ENCODE measurements at places on chromosomes 2 and 18. TPM values are rescaled to one million over a fixed set of nuclear protein-coding genes. Genes with fewer than 3 reads are reported as not detected.

TMEFF2 gene
- 0.19 TPM for total RNA-seq

NEUROD1 gene
- total RNA-seq, result not detected

OR6B2 gene
- not detected for total RNA-seq

MDH1 gene
- 1,328 TPM for total RNA-seq

KIF1A gene
- total RNA-seq, result 0.65 TPM

IL37 gene
- not detected for total RNA-seq

SERPINB11 gene
- not detected for total RNA-seq

ASTL gene
- not detected for total RNA-seq

SAG gene
- total RNA-seq, result not detected

POTEC gene
- not detected for total RNA-seq

SMAD7 gene
- 14.0 TPM for total RNA-seq

MC4R gene
- total RNA-seq, result not detected

KCTD1 gene
- total RNA-seq, result 16.1 TPM

REL gene
- 4.4 TPM for total RNA-seq

FARP2 gene
- total RNA-seq, result 14.0 TPM

CHRND gene
- not detected for total RNA-seq

IL36G gene
- total RNA-seq, result not detected

NIF3L1 gene
- total RNA-seq, result 15.3 TPM

METTL8 gene
- total RNA-seq, result 9.5 TPM

LRRTM1 gene
- 0.30 TPM for total RNA-seq

CRYBA2 gene
- not detected for total RNA-seq

GULP1 gene
- total RNA-seq, result 4.6 TPM

PROKR1 gene
- not detected for total RNA-seq

RIT2 gene
- total RNA-seq, result not detected

CD28 gene
- 0.75 TPM for total RNA-seq

WNT10A gene
- total RNA-seq, result not detected

SP140 gene
- 0.56 TPM for total RNA-seq

TBC1D8 gene
- 51.4 TPM for total RNA-seq

ITGA6 gene
- 44.4 TPM for total RNA-seq

GREB1 gene
- 9.0 TPM for total RNA-seq

SP5 gene
- 0.46 TPM for total RNA-seq

OTOF gene
- total RNA-seq, result not detected

FAM237A gene
- not detected for total RNA-seq

CCDC74B gene
- total RNA-seq, result 0.38 TPM

DSG1 gene
- total RNA-seq, result 0.89 TPM

SKOR2 gene
- total RNA-seq, result not detected

RAB27B gene
- total RNA-seq, result 0.30 TPM

All from Right ventricle myocardium superior (tissue), 1 donor.